ENCODE measurements at places on chromosomes 7 and 10.

DNA sequence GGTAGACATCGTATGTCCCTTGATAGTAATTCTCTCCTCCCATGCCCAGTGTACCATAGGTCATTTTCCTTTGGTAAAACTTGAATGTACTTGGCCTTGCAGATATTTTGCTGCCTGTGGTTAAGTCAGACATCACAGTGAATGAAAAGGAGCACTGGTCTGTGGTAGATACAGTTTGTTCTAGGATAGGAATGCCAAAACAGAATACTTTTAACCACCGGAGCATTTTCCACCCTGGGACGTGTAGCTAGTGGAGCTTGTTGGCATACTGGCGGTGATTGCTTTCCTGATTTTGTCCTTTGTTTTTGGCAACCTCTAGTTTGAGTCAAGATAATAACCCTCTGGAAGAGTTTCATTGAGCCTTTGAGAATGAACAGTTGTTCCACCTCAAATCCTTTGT is 92.0 kb upstream of the BMPER start:
- DNase-seq, result no peak

- DNase-seq, result no peak
Measured at GRCh38 chr7:139340808-139341057, 404 bp upstream of the FMC1 start.

GRCh38 chr10:88991161-88991898 is 732 bp downstream of the FAS start:
- peak; percentile 77 for DNase-seq

DNA sequence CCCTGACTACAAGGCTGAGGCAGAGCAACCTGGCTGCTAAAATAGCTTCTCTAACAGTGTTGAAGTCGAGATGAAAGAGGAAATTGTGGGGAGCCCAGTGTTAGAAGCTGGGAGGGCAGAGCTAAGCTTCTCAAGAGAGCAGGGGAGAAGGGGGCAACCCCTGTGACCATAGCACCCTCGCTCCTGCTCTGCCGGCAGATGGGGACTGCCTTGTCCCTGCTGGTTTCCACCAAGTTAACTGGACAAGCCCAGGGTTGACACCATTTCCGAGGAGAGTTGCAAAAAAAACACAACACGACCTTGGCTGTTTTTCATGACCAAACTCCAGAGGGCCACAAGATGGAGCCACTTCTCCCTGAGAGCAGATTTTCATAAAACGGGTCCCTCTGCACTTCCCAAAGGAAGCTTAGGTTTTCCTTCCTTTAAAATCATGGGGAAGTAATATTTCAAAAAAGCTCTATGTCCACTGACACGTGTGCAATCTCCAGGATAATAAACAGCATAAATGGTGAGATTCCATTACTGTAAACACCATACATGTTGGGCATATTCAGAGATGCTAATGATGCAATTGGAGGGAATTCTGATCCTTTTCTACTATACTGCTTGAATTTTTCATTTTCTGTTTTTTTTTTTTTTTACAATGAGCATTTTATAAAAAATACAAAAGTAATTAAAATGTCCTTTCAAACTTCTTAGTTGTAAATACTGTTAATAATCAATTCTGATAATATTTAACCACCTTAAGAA is 140.4 kb downstream of the PIP4K2A start:
- no peak for DNase-seq

DNA sequence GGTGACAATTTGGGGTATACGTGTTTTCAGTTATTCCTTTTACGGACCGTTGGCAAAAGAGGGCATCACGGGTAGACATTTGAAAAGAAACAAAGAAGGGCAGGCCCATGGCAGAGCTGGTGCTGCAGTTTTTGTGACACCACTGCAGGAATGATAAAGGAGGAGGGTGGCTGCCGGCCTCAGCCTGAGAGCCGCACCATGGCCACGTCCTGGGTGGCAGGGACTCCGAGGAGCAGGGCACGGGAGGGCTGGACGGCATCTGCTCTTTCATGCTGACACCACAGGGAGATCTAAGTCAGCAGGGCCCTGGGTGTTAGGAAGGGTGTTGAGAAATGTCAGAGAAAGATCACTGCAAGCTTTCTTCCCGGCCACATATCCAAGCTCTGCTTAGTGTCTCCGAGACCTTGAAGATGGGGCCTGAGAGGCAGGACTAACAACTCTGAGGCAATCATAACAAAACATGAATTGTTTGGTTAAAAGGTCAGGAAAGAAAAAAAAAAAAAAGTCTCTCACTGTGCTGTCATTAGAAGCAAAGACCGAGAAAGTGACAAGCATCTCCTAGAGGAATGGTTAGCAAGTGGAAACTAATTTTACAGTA is 36.6 kb downstream of the INSYN2A start:
- DNase-seq, result no peak

DNA sequence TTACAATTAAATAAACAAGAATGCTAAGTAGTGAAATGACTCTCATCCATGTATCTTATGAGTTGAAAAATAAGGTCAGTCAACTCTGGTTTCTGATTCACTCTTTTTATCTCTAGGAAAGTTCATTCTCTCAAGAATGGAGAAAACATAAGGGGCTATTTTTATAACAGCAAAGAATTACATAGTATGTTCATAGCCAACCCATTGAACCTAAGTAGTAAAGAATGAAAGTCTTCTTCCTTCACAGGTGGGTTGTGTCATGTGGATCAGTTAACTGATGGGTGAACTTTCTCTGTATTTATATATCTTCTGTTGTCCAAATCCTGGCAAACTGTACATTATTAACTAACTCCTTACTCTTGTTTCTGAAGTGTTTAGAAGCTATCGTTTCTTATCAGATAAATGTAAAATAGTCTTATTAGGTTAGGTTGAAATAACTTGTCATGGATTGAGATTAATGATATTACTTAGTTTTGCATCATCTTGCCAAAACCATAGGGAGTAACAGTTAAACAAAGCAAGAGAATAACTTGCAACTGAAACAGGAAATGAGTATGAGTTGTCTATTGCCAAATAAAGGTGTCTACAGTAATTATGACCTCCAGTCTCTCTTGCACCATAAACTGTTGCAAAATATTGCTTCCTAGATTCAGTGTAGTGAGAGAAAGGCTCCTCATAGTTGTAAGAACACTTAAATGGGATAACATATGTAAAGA is 86.8 kb downstream of the ANKRD7 start:
- DNase-seq, result no peak

DNA sequence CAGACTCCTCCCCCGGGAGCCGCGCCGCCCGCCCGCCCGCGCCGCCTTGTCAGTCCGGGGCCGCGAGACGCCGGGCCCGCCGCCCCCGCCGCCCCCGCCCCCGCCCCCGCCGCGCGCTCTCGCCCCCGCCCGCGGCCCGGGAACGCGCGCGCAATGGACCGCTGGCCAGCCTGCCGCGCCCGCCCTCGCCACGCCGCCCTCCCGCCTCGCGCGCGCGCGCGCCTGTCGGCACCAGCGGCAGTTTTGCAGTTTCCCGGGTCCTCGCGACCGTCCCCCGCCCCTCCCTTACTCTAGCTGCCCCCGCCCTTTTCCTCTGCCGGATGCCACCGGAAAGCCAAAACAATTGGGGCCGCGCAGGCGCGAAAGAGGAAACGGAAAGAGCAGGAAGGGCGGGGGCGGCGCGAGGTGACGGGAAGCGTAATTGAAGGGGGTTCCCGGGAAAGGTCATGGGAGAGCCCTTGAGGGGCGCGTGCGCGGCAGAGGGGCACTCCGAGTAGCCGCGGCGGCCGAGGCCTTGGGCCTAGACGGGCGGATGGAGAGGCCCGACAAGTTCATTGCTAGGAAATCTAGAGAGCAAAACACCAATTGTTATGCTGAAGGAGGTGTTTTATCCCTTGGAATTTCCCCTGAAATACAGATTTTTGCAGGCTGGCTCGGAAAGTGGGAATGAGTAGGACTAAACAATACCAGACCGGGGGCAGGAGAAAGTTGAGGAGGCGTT is 400 bp upstream of the KBTBD2 start:
- peak; percentile 98 for DNase-seq

DNA sequence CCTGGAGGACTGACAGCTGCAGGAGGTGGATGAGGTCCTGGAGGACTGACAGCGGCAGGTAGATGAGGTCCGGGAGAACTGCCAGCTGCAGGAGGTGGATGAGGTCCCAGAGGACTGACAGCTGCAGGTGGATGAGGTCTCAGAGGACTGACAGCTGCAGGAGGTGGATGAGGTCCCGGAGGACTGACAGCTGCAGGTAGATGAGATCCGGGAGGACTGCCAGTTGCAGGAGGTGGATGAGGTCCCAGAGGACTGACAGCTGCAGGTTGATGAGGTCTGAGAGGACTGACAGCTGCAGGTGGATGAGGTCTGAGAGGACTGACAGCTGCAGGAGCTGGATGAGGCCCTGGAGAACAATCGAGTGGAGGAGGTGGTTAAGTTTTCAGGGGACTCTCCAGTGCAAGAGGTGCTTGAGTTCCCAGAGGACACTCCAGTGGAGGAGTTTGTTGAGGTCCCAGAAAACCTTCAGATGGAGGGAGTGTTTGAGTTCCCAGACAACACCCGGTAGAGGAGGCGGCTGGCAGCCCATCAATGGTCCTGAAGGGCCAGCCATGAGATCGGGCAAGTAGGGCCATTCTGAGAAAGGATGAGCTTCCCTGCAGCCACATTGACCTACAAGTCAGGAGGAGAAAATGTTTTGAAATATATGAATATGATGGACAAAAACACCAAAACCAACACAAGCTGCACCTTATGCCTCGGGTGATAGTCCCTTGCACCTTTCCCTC is 4.7 kb upstream of the EIF5AL1 start:
- DNase-seq, result no peak

GRCh38 chr10:45198486-45199204 is 116.8 kb downstream of the OR13A1 start:
- no peak for DNase-seq

DNA sequence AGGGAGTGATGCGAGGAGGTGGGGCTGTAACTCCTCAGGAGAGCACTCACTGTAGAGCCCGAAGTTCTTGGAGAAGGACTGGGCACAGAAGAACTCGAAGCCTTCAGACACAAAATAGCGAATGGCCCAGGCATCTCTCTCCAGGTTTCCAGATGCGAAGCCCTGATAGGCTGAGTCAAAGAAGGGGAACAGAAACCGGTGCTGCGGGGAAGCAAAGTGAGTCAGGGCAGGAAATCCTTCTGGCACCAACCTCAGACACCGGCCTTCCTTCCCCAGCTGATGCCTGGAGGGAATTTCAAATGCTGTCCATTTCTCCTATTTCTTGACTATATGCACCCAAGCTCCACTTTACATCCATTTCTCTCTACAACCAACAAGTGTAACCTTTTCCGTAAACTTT is 26.8 kb downstream of the GOT1 start:
- DNase-seq, result peak; percentile 9

DNA sequence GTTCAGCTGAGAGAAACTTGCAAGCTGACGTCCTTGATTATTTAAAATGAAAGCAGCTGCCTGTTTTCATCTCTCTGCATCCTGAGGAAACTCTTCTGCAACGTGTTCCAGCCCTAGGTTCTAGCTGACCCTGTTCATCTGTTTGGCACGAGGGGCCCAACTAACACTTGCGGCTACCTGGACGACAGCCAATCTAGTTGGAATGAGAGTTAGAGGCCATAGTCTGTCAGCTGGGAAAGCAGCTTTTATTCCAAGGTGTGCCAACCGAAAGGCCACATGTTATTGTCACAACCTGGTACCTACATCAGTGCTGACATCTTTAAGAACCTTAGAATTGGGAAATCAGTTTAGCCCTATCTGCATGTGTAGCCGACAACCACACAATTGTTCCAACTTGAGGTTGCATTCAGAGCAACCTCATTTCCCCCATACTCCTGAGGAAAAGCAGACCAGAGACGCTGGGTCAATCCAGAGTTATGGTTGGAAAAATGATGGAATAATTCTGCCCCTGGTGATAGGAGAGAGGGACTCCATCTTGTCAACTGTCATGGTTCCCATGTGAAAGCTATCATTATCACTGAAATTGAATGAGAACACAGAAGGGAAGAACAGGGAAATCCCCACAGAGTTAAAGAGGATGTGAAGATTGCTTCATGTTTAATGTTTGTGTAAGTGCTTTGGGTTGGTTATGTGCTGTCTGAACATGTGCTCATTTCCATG is 121.6 kb downstream of the EGFR start:
- DNase-seq, result no peak

DNA sequence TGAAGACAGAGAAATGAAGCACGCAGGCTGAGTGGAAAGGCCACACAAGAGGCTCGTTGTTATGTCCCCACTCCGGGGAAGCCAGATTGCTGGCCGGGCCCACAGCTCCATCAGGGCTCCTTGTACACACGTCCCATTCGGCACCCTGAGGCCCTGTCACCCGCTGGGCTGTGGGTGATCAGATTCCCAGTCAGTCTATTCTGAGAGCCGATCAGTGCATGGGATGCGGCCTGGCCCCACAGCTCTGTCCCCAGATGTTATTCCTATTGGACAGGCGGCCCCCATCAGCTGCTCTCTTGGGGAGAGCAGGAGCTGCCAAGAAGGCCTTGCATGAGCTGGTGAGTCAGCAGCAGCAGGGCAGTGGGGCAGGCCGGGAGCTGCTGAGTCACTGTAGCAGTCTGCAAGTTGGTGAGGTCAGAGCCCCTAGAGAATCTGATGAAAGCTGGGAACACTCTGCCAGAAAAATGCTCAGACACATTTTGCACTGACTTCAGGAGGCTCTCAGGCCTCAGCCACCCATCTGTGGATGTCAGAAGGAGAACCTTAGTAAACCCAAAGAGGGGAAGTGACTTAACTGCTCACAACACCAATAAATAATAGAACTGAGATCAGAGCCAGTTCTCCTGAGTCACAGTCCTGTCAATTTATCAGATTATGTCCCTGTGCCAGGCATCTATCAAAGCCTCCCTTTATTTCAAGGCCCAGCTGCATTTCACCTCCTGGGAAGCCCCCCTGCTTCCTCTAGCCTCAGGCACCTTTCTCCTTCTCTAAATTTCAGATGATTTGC is 9.4 kb upstream of the PSAP start:
- peak; percentile 99 for DNase-seq

DNA sequence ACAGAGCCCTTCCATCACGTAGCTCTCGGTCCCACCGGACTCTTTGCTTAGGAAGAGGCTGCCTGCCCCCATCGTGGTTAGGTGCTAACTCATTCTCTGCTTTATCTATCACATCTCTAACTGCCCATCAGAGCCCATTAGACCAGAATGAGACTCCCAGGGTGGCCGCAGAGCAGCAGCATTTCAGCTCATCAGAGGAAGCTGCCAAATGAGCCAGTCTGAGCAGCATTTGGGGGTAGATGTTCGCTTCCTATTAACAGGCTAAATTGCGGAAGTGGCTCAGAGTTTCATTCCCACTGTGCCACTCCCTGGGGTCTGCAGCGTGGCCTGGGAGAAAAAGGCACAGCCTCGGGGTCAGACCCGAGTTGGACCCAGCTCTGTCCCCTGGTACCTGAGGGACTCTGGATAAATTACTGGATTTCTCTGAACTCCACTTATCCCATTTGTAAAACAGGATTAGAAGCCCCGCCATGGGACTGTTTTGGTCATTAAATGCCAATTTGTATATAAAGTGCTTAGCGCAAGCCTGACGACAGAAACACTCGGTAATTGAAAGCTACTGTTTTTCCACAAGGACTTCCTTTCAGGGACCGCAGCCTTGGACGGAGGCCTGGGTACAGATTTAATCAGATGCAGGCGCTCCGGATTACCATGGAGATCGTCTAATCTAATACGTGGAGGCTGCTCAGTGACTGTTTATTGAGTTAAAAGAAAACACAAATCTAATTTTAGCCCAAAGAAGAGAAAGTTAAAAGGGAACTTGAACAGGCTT is 73.8 kb upstream of the PRLHR start:
- peak; percentile 86 for DNase-seq

GRCh38 chr7:153193144-153193595 is 433.6 kb downstream of the ACTR3B start:
- DNase-seq, result peak; percentile 4
